ENCODE measurements at places on chromosomes 4 and X. TPM values are rescaled to one million over a fixed set of nuclear protein-coding genes. Genes with fewer than 3 reads are reported as not detected.
A peak's percentile ranks its signal among the peaks of the same experiment; 100 is the strongest.

GRCh38 chrX:102712216-102712966 lies at the start of gene GPRASP2:
Gene GPRASP2 (plus strand): TSS chrX:102712448. CDS start chrX:102714870, 2,422 bp downstream.
- peak; percentile 40 for DNase-seq

Gene ARHGEF38
- not detected for total RNA-seq

Gene SMIM14
- 7.0 TPM for total RNA-seq

DNA sequence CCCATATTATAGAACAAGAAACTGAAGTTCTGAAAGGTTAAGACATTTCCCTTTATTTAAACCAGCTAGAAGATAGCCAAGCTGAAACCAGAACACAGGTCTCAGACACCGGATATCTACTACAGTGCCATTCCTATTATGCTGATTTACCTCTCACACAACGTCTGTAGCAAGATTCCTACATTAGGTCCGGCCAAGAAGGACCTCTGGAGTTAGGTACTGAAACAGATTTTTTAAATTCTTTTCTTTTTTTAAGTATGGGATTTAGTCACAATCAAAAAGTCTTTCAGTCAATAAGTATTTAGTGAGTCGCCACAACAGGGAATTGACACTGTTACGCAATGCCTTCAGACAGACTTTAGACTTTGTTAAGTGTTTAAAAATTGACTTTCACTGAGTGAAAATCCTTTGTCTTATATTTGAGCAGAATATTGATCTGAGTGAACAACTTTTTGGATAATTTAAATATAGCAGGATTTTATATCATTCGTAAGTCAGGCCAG lies 26.5 kb upstream of the SPANXN4 start:
- no peak for DNase-seq

GRCh38 chrX:101485212-101485949 lies at the start of gene ARMCX4:
Gene ARMCX4 (plus strand): TSS chrX:101485456. CDS start chrX:101488590, 3,134 bp downstream.
- peak; percentile 30 for DNase-seq

DNA sequence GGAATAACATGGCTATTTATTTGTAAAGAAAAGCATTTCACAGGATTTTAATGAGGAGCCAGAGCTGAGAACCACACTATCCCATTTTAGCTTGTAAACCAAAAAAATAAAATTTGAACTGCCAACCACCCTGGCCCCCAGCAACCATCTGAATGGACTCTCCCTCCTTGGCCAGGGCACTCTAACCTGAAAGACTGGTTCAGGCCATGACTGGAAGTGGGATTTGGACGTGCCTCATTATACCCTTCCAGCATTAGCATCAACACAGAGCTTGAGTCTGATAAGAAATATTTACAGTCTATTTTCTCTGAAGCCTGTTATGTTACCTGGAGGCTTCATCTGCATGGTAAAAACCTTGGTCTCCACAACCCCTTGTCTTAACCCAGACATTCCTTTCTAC lies 30.0 kb downstream of the METAP1 start:
- no peak for DNase-seq

DNA sequence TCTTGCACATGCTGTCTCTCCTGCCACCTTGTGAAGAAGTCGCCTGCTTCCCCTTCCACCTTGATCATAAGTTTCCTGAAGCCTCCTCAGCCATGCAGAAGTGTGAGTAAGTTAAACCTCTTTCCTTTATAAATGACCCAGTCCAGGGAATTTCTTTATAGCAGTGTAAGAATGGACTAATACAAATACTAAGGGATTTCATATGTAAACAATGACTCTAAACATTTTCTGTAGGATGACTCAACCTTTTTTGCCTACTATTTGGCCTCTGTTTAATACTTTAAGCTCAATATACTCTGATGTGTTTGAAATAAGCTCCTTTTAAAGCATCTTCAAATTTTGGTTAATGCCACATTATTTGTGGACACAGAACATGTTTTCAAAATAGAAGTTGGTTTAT lies 813.5 kb upstream of the SLIT2 start:
- DNase-seq = no peak

Gene MAGEA3
- total RNA-seq = not detected

DNA sequence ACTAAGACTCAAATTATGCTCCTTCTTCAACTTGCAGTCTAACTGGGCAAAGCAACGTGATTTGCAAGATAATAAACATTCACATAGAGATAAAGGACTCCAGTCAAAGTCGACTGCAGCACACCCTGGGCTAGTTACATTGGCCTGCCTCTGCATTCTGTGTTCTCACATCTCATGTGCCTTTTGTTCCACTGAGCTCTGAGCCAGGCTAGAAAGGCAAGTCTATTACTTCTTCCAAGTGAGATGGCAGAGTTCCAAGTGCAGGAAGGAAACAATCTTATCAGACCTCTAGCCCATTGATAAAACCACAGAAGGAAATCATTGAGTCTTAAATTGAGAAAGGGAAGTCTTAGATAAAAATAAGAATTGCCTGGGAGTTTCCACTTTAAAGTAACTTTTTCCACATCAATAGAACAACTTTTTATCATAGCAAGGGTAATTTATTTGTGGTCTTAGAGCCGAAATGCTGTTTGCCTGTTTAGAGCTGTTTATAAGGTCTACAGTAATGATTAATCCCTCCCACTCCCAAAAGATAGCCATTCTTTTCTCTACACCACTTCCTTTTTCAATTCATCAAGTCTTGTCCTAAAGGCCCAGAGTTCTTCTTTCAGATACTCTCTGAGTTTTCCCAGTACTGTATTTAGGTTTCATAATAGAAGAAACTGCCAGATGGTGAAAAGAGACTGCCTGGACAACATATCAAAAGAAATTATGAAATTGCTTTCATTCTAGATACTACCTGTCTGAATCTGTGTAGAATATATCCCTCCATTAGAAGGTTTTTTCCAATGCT lies 200.2 kb downstream of the GUCY2F start:
- DNase-seq = no peak

DNA sequence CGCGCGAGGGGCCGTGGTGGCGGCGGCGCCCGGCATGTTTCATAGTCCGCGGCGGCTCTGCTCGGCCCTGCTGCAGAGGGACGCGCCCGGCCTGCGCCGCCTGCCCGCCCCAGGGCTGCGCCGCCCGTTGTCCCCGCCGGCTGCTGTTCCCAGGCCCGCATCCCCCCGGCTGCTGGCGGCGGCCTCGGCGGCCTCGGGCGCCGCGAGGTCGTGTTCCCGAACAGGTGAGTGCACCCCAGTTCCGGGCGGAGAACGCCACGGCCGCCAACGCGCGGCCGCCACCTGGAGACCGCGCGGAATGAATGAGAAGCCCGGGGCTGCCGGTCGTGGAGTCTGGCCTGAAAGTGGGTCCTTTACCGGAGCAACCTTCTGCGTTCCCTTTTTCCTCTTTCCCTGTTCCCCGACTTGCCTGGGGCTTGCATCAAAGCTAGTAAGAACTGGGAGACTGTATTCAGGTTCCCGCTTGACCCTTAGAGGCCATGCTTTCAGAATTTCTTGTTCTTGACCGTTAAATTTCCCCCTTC lies 429 bp downstream of the NOCT start:
- no peak for DNase-seq

Gene PLP1
- not detected for total RNA-seq

GRCh38 chr4:16717266-16717970 lies 181.0 kb downstream of the LDB2 start:
- DNase-seq = no peak

DNA sequence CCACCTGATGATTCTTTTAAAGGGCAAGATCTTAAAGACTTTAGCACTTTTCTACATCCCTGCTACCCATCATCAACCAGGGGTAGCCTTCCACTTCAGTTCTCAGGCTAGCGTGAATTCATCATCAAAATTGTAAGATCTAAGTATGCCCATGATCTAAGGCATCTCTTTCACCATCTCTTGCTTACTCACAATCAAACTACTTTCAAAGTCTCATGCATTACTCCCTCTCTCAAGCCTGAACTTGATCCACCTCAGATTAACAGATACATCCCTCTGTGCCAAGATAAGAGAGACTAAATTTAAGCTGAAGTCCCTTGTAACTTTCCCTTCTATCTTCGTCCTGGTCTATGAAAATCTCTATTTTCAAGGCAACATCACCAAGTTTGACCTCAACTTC lies 62.8 kb downstream of the DHX15 start:
- no peak for DNase-seq

Gene SHOX
- total RNA-seq = not detected
